Uterus (tissue), 4 donors: ENCODE measurements at places on chromosomes 1 and 21. TPM values are rescaled to one million over a fixed set of nuclear protein-coding genes. Genes with fewer than 3 reads are reported as not detected.
A peak's percentile ranks its signal among the peaks of the same experiment; 100 is the strongest.

The SCAMP3 gene
- 38.2 TPM for total RNA-seq

DNA sequence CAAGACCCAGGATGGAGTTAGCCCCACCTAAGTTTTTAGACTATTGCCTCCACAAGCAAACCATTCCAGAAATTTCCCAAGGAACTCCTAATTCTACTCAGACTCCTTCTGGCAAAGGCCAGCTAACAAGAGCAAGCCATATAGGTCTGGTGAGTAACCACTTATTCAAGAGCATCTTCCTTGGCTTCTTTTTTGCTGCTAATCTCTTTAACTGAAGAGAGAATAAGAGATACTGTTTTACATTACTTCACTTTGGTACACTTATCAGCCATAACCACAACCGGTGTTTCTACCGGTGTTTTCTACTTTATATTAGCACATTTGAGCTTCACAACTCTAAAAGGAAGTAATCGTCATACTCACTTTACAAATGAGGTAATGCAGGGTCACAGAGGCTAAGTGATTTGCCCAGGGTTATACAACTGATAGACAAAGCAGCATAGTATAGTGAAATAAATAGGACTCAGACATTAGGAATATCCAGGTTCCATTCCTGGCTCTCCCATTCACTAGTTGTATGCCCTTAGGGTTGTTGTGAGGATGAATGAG, 1.7 kb upstream of the EPS15 start:
- no peaks in the 10 kb centered on the region for H3K36me3 ChIP-seq
- H3K4me1 ChIP-seq = peaks cover 5% of the 10 kb centered on the region
- no peaks in the 10 kb centered on the region for H3K27me3 ChIP-seq
- DNase-seq = no peak
- no peak overlapping the region for H3K4me3 ChIP-seq

- H3K4me3 ChIP-seq = no peak overlapping the region
- H3K27ac ChIP-seq = no peak overlapping the region
- no peaks in the 10 kb centered on the region for H3K4me1 ChIP-seq
- no peaks in the 10 kb centered on the region for H3K27me3 ChIP-seq
- H3K36me3 ChIP-seq = no peaks in the 10 kb centered on the region
Observed at GRCh38 chr1:201358596-201358995, 18.9 kb downstream of the TNNT2 start.

The RPE65 gene
- not detected for total RNA-seq

The DEDD gene
- total RNA-seq = 37.8 TPM

GRCh38 chr21:35575280-35575915, 484.9 kb downstream of the SETD4 start:
- no peaks in the 10 kb centered on the region for H3K27me3 ChIP-seq
- no peak for DNase-seq
- no peak overlapping the region for H3K4me3 ChIP-seq
- H3K4me1 ChIP-seq = no peaks in the 10 kb centered on the region

GRCh38 chr1:196399713-196400112, 208.5 kb downstream of the KCNT2 start:
- no peaks in the 10 kb centered on the region for H3K36me3 ChIP-seq
- no peak overlapping the region for H3K4me3 ChIP-seq
- H3K27ac ChIP-seq = no peak overlapping the region
- DNase-seq = no peak
- no peaks in the 10 kb centered on the region for H3K4me1 ChIP-seq

DNA sequence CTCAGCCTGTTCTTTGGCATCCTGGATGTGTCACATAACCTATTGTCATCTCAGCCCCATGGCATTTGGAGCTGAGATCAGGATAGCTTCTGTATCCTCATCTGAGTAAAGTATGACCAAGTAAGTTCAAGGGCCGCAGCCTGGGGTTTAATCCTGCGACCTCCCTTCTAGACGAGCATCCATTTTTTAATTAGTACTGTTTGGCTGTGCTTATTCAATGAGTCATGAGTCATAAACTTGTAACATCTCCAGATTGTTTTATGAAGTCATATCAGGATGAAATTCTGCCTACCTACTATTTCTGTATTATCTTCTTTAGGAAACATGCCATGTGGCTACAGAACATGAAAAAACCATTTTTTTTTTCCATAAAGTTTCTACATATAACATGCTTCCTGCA, 119.1 kb downstream of the ERG start:
- H3K4me1 ChIP-seq = no peaks in the 10 kb centered on the region
- no peak overlapping the region for H3K27ac ChIP-seq
- DNase-seq = no peak

- DNase-seq = no peak
- no peaks in the 10 kb centered on the region for H3K4me1 ChIP-seq
- no peak overlapping the region for H3K4me3 ChIP-seq
- no peaks in the 10 kb centered on the region for H3K36me3 ChIP-seq
Observed at GRCh38 chr1:167428395-167428794, 89.9 kb downstream of the CD247 start.

- no peaks in the 10 kb centered on the region for H3K27me3 ChIP-seq
- DNase-seq = peak; percentile 91
- peaks cover 8% of the 10 kb centered on the region for H3K4me1 ChIP-seq
- no peak overlapping the region for H3K4me3 ChIP-seq
- H3K36me3 ChIP-seq = no peaks in the 10 kb centered on the region
Observed at GRCh38 chr1:205284420-205285144, 37.0 kb downstream of the NUAK2 start.

GRCh38 chr1:31910933-31911332, 27.2 kb downstream of the PTP4A2 start:
- H3K27me3 ChIP-seq = no peaks in the 10 kb centered on the region
- no peak for DNase-seq
- H3K4me1 ChIP-seq = no peaks in the 10 kb centered on the region

- no peaks in the 10 kb centered on the region for H3K27me3 ChIP-seq
- H3K27ac ChIP-seq = no peak overlapping the region
- H3K4me1 ChIP-seq = peaks cover 7% of the 10 kb centered on the region
- no peak for DNase-seq
Observed at GRCh38 chr1:159946242-159947187, 1.1 kb upstream of the IGSF9 start.

The ASAP3 gene
- 48.4 TPM for total RNA-seq

GRCh38 chr1:18581420-18581880, 49.2 kb upstream of the PAX7 start:
- no peaks in the 10 kb centered on the region for H3K27me3 ChIP-seq
- no peaks in the 10 kb centered on the region for H3K36me3 ChIP-seq
- H3K27ac ChIP-seq = no peak overlapping the region
- H3K4me1 ChIP-seq = no peaks in the 10 kb centered on the region

The HTR6 gene
- total RNA-seq = not detected

DNA sequence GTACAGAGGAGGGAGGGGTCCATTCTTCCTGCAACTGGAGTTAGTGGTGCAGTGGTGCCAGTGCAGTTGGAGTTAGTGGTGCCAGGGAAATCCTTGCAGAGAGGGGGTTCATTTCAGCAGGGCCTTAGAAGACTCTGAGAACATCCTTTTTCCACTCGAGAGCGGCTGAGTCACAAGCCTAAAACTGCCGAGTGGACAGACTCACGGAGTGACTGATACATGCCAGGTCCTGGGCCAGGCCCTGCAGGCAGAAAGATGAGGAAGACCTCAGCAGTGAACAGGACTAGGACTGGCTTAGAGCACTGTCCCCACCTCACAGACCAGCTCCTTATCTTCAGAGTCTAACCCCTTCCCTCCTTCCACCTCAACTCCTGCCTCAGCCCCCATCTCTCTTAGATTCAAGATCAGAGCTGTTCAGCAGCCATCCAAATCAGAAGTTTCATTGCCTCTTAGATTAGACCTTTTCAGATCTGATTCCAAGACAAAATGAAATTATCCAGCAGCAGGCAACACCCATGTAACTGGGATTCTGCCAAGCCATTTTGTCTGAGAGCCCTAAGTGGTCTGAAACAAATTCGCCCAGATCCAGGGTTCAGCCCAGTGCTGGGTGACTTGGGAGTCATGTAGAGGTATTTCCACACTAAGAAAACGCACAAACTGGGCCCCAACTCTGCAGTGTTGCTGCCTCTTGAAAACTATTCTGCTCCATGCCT, 12.7 kb upstream of the IKBKE start:
- no peak for DNase-seq
- no peak overlapping the region for H3K4me3 ChIP-seq
- H3K36me3 ChIP-seq = no peaks in the 10 kb centered on the region
- no peak overlapping the region for H3K27ac ChIP-seq
